HL-60 (cell line): ENCODE measurements at places on chromosomes 6 and 20.

- no peak for DNase-seq
Observed at GRCh38 chr20:49909499-49910339, 5.6 kb downstream of the SPATA2 start.

DNA sequence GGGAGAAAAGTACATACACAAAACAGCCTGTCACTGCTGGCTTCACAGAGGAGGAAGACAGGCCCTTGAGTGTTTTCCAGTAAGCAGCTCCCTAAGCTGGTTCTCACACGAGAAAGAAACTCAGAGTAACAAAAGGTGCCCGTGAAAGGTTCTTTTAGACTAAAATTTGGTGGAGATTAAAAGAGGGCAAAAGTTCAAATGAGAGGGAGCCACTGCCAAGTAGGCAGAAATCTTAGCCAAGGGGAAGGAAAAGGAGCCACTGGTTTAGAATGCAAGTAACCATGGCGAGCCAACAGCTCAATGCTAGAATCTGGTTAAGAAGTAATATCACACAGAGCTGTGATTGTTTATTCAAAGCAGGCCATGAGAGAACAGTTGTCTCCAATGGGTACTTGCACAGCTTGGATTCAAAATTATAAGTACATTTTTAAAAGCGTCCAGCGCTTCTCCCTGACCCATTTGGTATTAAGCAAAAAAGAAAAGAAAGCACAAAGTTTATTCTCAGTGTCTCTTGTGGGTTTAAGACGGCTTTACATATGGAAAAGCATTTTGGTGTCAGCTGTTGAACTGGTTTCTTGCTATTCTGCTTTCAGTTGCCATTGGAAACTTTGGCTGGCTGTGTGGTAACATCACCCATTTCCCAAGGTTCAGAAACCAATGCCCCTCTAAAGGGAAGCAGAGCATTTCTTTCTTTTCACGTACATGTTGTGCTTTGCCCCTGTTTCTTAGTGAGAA is 648.5 kb downstream of the RNF144B start:
- no peak for DNase-seq

DNA sequence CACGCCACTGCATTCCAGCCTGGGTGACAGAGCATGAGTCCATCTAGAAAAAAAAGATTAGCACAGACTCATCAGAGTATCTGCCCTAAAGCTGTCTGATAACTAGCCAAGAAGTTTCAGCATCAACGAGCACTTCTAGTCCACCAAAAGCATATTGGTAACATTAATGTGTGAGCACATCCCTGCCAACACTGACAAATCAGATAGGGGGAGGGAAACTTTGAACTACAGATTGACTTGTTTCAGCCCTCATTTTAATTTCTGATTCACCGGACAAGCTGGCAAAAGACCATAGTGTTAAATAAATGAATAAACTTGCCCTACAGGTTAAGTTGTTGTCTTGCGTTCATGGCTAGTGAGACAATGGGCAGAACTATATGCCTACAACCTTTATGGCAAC is 7.7 kb upstream of the SEC63 start:
- no peak for DNase-seq

DNA sequence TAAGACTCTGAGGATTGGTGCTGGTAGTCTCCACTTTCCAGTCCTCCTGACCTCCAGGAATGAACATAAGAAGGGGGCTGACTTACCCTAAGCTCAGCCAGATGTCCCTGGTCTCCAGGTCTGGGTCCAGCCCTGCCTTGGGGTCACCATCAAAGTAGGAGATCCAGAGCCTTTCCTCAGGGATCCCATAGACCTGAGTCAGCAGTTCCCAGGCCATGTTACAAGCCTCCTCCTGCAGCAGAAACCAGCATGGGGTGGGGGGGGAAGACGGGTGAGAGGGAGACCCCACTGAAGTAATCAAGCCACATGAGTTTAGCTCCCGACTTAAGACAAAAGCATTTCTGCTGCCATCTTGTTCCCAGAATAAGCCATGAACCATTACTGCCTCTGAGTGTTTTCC is 1.8 kb downstream of the AARS2 start:
- no peak for DNase-seq

GRCh38 chr6:88561034-88561953 is 395.1 kb upstream of the CNR1 start:
- DNase-seq, result no peak

GRCh38 chr6:5501837-5502236 is 240.5 kb downstream of the FARS2 start:
- DNase-seq, result no peak
